ENCODE measurements at places on chromosomes 7 and 10.

DNA sequence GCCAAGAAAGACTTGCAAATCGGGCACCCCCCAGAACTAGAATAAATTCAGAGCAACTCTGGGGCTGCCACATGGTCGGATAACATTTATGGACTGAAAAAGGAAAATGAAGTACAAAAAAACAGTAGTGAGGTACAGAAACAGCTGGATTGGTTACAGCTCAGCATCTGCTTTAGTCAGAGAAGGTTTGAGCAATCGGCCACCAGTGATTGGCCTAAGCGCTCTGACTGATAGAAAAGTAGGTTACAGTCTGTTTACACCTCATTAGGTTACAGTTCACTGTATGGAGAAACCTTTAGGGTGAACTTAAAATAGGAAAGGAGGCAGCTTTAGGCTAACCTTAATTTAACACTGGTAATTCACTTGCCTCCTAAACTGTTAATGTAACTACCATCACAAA is 102.0 kb upstream of the DKK1 start:
- no peak for DNase-seq

DNA sequence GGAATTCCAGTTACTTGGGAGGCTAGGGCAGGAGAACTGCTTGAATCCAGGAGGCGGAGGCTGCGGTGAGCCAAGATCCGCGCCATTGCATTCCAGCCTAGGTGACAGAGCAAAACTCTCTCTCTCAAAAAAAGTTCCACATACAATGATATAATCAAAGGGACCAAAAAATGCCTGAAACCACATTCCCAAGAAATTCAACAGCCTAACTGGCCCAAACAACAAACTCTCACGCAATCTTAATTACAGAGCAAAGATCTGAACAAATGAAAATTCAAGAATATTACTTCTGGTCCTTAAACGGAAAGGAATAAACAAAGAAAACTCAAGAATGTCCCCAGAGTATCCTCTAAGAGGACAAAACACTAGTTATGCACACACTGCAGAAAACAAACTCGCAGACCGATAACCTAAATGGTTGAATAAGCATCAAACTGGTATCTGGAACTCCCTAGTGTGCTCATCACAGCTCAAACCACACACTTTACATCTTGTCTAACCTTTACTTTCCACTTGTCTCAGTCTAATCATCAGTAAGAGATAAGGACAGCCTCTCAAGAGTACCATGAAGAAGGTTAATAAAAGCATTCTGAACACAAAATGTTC is 3.7 kb downstream of the OGA start:
- DNase-seq: no peak

- DNase-seq: no peak
Measured at GRCh38 chr10:92203919-92204623, 86.8 kb downstream of the CPEB3 start.

DNA sequence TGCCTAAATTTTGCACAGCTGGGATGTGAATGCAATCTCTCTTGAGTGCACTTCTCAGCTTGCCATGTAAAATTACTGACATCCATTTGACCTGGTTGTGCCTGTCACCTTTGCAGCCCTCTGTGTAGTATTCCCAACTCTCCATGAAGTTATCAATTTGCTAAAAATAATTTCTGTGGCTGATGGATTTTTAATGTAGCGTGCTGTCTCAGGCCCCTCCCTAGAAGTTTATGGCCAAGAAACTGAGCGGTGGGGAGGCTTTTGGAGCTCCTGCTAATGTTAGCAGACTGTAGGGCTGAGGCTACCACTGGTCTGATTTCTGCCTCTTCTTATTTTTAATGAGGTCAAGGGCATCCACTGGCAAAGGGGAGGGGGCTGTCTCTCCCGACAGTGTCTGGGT is 577.0 kb upstream of the DPP6 start:
- DNase-seq: no peak

DNA sequence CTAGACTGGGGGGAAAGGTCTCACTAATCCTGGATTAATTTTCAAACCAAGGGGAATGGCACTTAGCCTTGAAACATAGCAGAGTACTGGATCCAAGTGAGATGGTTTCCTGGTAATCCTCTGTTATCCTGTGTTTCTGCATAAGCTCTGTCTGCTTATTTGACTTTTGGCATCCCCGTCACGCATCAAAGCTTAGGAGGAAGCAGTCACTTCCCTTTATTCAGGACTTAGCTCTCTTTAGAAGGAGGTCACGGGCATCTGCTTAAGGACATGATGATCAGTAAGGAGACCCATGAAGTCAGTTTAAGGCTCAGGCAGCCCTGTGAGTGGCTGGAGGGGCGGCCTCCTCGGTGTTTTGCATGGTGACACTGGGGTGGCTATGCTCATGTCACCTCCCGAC is 30.0 kb downstream of the TSPAN15 start:
- no peak for DNase-seq

- no peak for DNase-seq
Measured at GRCh38 chr10:5538892-5539651, 14.3 kb downstream of the CALML3 start.

DNA sequence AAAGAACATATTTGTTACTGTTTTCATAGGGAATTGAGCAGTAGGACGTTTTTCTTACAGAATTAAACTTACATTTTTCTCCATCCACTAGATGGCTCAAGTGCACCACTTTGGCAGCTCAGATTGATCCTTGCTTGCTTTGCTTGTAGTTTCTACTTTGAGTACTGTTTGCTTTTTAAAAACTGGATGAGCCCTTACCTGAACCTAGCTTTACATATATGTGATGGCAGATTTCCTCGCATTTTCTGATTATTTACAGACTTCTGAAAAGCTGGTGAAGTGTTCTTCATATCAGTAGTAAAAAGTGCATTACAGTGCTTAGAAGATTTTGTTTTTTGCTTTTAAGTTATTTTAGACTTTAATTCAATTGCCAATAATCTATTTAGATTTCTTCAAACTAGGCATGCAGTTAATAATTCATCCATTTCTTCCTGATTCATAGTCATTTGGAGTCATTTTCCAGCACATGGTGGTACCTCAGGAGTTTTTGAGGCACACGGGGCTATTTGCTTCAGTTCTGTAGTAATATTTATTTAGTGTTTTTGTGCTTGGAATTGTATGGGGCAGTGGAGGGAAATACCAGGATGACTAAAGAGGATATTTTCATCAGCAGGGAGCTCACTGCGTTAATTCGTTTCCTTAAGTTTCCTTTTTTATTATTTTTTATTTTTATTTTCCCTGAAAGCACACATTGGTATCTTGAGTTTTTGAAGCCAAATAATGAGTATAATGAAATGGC is 57.3 kb downstream of the MAPK8 start:
- DNase-seq: peak; percentile 37

DNA sequence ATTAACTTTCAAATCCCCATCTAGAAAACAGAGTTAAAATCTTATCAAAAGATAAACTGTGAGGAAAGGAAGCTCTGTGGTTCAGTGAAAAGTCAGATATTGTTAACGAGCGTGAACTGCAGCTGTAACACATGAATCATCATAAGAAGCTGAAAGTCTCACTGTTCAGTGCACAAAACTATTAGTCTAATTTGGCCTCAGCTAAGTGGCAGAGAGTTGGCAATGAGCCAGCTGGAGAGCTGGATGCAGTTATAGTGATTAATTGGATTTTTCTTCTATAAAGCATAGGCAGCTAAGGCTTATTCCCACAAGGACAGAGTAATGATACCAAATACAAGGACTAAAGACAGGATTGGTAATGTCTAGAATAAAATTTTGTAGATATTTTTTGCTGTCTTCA is 101.1 kb upstream of the ABCB5 start:
- DNase-seq: no peak

DNA sequence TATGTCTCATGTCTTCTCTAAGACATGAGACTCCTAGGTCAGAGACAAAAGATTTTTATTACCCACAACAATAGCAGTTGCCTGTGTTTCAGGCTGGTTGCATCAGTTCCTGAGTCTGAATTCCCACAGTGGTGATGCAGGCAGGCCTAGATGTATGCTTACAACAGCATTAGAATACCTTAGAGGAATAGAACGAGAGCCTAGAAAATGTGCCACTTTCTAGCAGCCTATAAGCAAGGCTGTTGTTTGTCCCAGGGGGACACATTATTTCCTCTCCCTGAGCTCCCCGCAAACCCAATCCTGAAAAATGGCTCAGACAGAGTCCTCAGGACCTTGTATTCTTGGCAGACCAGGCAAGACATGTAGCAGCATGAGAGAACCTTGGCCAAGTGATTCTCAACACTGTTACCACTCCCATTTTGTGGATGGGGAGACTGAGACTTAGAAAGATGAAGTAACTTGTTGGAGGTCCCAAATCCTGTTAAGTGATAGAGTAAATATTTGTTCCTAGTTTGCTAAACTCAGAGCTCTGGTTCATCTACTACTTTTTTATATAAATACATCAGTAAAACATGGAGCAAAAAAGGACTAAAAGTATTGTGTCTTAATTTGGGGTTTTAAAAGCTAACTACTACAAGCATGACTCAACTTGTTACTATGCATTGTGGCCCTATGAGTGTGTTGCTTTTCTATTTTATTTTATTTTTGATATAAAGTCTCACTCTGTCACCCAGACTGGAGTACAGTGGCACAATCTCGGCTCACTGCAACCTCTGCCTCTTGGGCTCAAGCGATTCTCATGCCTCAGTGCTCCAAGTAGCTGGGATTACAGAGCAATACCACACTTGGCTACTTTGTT is 14.2 kb downstream of the VTI1A start:
- no peak for DNase-seq

GRCh38 chr7:70837589-70837988 is 294.4 kb upstream of the GALNT17 start:
- no peak for DNase-seq

DNA sequence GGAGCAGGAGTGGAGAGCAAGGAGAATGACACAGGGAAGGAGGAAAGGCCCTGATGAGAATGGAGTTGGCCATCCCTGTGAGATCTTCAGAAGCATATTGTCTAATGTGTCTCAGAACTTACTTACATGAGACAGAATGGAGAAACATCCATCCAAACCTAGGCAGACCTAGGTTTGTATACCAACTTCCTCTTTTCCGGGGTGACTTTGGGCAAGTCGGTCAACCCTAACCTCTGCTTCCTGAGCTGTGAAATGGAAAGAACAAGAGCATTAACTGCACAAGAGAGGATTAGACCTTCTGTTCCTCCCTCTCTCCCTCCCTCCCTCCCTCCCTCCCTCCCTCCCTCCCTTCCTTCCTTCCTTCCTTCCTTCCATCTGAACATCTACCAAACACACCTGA is 4.5 kb downstream of the GHRHR start:
- DNase-seq: no peak

- no peak for DNase-seq
Measured at GRCh38 chr7:36289833-36290661, 99.6 kb upstream of the ANLN start.

DNA sequence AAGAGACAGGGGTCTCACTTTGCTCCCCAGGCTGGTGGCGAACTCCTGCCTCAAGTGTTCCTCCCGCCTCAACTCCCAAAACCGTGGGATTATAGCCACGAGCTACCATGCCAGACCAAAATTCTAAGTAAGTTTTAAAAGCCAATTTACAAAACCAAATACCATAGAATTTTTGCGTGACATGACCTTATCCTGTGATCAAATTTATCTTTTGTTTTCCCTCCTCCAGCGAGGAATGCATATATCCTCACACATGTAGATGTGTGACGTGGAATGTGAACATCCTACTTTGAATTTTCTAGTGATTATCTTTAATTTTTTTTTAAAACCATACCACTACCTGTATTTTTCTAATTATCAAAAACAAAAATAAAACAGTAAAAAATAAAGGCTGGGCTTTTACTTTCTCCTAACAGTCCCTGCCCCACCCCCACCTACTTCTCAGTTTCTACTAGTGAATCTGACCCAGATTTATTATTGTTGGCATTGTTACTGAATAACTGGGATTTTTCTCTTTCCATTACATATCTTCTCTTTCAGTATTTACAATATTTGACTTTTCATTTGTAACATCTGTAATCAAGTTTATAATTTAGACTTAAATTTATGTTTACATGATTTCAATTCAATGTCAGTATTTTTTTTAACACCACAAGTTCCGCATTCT is 26.0 kb downstream of the CYTH3 start:
- no peak for DNase-seq

- no peak for DNase-seq
Measured at GRCh38 chr7:130332259-130333053, 12.2 kb upstream of the CPA5 start.

DNA sequence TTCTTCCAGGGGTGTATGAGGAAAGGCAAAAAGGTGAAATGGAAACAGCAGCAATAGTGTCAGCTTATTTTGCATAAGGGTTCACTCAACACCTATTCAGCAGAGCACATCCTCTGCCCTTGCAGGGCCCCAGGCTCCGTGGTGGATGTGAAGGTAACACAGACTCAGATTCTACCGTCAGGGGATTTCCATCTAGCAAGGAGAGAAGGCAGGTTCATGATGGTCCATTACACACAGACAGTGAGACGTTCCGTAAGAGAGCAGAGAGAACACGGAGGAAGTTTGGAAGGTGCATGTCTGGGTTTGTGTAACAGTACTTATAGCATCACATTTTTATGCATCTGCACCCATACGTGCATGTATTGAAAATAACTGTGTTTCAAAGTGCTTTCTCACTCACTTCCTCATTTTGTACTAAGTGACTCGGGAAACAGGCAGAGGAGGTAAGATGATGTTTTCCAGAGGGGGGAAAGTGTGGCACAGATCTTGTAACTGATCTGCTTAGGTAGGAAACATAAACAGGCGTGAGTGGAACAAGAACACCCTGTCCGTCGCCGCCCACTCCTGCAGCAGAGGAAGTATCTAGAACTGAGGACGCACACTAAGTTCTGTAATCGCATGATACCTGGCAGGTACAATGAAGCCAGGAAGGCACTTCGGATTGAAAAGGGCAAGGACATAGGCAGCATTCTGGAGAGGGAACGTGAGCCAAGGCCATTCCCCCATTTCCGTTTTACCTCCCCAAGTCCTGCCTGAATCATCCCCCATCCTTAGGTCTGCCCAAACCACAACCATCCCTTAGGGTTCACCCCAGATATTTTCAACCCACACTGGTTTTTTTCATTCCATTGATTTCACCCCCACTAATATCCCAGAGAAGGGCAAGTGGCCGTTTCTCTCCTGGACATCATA is 1.0 kb upstream of the ENO4 start:
- no peak for DNase-seq

DNA sequence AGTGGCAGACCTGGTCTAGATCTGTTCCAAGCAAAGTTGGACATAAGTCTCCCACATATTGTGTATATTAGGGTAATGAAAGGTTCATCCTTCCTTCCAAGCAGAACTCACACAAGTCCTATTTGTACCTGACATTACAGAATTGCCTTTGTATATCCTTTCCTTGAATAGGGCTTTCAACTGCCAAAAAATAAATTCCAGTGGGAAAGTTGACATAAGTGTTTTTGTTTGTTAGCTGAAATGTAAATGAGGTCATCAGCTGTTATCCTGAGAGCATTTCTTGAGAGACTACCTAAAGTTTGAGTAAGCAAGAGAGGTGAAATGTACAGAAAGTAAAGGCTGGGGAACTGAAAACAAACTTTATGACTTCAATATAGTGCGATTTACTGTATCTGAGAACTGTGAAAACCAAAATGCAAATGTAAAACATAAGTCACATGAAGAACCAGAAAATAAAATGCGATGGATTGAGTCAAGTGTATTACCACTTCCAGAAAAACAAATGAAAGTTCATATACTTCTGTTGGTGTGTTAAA is 527.3 kb upstream of the SEMA3D start:
- no peak for DNase-seq

- no peak for DNase-seq
Measured at GRCh38 chr10:89206402-89207180, 526 bp downstream of the CH25H start.
